ENCODE measurements at places on chromosomes 7 and 10.

DNA sequence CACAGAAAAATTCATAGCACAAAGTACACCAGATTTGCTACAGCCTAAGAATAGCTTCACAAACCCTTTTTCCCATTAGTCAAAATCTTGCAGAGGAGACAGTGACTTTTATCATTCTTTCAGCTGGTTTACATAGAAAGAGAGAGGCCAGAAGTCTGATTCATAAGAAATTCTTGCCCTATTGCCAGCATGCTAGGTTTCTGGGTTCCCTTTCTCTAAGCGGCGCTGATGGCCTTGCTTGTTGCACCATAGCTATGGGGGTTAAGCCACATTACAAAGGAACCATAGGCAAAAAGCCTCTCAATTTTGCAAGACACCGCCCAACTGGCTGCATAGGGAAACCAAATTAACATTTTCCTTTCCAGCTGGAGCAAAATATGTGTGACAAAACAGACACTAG, 87.4 kb downstream of the ZNF467 start:
- DNase-seq = no peak

DNA sequence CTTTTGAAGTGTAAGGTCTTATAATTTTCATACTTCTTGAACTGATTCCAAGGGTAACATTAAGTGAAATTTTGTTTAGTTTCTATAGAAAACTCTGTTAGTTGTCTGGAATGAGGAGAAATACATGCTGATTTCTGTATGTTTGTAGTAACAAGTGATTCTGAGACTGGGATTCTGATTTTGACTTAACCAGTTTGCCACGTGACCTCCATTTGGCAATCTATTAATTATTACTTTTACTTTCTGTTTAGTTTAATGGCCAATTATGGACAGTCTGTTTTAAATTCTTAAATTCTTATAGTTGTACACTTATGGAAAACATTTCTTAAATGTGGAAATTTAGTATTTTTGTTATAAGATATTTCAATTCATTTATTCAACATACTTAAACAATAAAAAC, 163.1 kb downstream of the ADK start:
- no peak for DNase-seq

DNA sequence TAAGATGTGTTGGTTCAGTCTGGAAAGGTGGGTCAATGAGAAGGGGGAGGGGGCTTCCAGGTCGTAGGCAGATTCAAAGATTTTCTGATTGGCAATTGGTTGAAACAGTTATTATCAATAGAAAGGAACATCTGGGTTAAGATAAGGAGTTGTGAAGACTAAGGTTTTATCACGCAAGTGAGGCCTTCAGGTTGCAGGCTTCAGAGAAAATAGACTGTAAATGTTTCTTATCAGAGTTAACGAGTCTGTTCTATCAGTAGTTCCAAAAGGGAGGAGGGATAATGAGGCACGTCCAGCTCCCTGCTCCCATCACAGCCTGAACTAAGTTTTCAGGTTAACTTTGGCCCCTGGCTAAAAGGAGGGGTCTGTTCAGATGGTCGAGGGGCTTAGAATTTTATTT, 11.1 kb upstream of the CFAP46 start:
- no peak for DNase-seq

DNA sequence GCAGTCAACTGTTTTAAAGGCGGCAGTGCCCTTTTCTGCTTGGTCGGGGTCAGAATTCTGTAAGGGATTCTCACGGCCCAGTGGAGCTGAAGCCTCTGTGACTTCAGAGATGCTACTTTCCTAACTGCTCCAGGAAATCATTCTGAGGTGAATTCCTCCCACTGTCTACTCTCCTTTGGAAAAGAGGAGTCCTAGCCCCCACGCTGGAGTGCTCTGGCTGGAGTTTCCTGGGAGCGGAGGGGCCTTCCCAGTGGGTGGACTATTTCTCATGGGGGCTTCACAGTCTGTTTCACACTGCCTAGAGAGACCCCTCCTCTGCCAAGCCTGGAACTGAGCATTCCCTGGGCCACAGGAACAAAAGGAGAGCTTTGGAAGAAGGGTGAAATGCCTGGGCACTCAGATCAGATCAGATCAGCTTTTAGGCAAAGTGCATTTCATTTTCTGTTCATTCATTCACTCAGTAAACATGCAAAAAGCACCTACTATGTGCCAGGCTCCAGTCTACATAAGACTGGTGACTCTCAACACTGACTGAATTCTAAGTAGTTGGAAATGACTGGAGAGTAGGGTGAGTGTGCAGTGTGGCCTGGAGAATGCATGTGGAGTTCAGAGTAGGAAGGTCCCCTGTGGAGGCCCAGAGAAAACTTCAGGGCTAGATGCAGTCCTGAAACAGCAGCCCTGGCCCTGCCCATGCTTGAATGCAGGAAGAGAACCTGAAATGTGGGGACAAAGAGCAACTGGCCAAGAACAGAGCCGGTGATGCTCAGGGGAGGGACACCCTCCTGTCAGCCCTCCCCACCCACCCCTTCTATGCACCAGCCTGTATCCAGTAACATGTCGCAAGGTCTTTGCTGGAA, 12.2 kb downstream of the ZNF488 start:
- DNase-seq = no peak

DNA sequence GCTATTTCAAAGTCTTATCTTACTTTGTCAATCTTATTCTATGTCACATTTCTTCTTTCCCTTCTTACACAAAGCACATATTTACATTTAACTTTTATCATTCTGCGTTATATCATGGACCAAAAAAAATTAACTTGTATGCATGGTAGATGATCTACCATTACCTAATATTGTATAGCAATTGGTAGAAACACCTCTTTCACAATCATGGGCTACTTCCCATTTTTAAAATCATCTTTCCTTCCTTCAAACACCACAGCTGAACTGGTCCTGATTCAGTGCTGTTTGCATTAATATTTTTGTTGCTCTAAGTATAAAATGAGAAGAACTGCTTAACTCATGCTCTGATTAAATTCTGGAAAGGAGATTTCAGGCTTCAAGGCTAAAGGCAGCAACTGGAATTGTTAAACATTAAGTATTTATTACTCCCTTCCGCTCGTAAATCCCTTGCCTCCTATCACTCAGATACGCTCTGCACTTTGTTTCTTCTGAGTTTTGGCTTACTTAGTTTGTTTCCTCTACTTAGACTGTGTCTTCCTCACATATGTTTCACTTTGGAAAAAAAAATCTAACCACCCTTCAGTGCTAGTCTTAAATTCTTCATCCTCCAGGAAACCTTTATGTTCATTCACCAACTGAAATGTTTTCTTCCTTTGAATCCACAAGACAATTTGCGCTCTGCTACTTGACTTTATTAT, 901.4 kb downstream of the PCDH15 start:
- no peak for DNase-seq

DNA sequence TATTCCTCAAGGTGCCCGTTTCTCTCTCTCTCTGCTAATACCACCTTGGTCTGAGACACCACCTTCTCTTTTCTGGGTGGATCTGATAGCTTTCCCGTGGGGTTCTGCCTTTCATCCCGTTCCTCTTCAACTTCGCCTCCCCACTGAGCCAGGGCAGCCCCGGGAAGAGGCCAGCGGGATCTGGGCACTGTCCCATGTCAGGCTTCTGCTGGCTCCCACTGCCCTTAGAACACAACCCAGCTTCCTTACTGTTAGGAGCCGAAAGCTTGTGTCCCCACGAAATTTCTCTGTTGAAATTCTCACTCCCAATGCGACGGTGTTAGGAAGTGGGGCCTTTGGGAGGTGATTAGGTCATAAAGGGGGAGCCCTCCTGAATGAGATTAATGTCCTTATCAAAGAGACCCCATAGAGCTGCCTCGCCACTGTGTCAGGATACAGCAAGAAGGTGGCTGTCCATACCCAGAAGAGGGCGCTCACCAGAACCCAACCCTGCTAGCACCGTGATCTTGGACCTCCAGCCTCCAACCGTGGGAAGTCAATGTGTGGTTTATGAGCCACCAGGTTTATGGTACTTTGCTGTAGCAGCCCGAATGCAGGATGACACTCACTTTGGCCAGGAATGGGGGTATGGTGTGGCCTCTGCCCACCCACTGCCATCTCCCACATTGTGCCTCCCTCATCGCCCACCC, 79.2 kb downstream of the CAMK1D start:
- DNase-seq = no peak

GRCh38 chr7:151987748-151988529, 31.7 kb downstream of the GALNTL5 start:
- no peak for DNase-seq

DNA sequence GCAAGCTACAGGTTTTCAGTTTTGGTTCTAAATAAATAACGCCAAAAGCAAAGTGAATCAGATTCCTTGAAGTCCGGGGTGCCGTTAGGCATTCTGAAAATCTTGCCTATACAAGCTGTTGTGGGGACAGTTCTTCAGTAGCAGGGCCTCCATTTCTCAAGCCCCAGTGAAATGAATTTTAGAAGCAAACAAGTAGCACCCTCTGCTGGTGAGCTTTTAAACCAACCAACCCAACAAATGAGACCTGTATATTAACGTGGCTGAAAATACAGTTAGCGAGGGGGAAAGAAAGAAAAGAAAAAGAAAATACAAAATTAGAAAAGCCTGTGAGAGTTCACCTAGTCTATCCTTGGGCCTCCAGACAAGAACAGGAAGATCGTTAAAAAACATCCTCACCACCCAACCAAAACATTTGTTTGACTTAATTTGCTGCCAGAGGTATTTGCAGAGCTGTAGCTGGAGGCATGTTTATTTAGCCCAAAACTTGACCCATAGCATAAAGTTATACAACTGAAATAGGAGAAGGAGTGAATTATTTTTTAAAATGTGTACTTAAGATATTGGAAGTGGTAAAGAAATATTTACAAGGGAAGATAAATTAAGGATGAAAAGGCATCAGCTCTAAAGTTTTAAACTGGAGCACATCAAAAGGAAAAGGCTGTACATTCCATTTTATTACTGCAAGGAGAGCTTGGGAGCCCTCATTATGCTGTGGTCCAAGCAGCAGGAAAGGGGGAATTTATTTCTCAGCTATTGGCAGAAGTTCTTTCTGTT, 98.9 kb downstream of the DYNC1I1 start:
- DNase-seq = no peak
